NCI-H1417 (cell line): ENCODE measurements at places on chromosomes 5 and 9.

- DNase-seq = no peak
Observed at GRCh38 chr9:96004379-96004778, 128.9 kb downstream of the ERCC6L2 start.

DNA sequence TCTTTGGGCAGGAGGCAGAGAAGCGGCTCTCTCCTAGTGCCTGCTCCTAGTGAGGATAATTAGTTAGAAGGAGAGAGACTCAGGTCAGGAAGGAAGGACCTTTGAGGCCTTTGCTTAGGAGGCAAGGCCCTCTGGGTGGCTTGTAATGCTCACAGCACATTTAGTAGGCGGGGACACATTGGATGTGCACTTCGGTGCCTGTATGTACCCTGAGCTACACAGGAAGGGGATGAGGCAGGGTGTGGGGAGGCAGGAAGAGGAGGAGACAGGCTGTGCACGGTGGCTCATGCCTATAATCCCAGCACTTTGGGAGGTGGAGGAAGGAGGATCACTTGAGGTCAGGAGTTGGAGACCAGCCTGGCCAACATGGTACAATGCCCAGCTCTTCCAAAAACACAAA is 7.2 kb upstream of the LCN2 start:
- DNase-seq = no peak

- DNase-seq = no peak
Observed at GRCh38 chr5:144832416-144832815, 661.7 kb downstream of the KCTD16 start.

DNA sequence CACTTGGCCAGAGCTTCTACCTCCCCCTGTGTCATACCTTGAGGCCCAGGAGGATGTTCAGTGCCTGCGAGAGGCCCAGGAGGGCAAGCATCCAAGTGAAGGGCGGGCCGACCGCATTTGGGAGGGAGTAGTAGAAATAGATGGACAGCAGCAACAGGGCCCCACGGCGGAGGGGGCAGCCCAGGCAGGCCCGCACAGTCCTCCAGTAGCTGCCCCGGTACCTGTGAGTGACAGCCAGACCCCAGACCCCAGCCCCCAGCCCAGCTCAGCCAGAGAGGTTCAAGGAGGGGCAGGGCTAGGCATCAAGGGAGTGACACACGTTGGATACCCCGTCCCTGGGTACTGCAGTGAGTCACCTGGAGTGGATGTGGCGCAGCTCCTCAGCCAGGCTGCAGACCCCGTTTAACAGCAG is 1.4 kb downstream of the STING1 start:
- DNase-seq = no peak

DNA sequence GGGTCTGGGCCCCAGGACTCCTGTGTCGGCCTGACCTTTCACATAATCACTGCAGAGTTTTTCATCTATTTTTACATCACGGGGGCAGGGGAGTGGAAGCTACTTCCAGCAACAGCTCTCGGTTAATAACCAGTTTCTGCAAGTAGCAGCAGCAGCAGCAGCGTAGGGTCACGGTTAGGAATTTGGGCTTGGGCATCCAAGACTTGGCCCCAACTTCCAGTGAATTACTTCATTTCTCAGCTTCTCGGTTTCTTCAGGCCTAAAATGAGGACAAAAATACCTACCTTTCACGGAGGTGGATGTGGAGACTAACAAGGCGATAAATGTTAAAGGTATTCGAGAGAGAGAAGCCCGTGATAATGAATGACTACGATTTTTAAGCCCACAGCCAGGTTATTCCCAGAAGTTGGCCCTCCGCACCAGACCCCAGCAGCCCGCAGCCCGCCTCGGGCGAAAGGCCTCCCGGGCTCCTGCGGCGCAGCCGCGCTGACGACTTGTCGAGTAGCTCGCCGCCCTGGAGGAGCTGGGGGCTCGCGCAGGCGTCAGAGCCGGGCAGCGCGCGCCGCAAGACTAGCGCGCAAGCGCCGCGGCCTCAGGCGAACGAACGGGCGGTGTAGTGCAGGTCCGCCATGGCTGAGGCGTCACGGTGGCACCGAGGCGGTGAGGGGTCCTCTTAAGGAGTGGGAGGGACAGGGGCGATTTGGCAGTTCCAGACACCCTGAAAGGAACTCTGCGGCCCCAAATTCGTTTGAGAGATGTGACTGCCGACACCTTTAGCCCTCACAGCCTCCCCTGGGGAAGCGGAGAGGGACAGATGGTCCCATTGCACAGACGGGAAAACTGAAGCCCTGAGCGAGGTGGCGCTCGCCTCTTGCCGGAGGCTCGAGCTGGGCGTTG is at the start of gene PKD2L2:
PKD2L2 (plus strand) TSS at position 595 of the 897 bp plus-strand sequence; CDS start at position 630, 35 bp downstream.
- DNase-seq = no peak

DNA sequence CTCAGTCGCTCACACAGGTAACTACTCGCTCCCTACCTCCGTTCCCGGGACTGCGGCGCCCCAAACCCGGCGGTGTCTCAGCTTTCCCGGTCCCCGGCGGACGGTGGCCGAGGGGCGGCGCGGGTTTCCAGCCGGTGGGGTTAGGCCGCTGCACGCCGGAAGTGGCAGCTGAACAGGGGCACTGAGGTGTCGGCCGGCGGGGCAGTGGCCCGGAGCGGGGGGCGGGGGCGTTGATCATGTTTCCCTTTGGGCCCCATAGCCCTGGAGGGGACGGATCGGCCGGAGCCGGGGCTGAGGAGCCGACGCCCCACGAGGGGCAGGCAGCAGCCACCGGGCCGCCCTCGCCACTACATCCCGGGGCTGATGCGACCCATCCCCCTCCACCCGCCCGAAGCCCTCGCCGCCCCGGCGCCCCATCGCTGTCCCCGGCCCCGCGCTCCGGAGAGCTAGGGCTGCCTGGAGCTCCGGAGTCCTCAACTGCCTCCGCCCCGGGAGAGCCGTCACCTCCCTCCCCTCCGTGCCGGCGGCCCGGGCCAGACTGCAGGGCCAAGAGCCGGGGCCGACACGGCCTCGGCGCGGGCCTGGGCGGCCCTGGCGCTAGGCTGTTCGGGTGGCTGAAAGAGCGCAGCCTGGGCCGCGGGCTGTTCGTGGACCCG is at the start of gene DCAF10:
DCAF10 (plus strand) TSS at position 167 of the 656 bp plus-strand sequence; CDS start at position 237, 70 bp downstream.
- peak; percentile 75 for DNase-seq

- DNase-seq = no peak
Observed at GRCh38 chr9:101840694-101841188, 102.3 kb upstream of the GRIN3A start.

DNA sequence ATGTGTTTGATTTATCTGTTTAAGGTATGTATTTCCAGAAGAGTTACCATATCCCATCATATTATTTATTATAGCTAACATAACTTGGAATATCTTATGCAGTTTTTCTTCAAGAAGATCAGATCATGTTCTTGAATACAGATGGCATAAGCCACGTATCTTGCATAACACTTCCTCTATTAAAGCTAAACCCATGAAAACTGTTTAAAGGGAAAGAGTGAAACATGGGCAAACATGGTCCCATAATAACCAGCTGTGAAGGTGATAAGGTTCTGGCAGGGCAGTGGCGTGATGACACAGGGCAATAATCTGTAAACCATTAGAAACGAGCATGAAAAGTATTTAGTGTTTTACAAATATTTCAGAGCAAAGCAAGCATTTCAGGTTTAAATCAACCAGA is 34.2 kb downstream of the EFNA5 start:
- no peak for DNase-seq

GRCh38 chr5:154611341-154611767 is 133.3 kb upstream of the HAND1 start:
- peak; percentile 15 for DNase-seq

DNA sequence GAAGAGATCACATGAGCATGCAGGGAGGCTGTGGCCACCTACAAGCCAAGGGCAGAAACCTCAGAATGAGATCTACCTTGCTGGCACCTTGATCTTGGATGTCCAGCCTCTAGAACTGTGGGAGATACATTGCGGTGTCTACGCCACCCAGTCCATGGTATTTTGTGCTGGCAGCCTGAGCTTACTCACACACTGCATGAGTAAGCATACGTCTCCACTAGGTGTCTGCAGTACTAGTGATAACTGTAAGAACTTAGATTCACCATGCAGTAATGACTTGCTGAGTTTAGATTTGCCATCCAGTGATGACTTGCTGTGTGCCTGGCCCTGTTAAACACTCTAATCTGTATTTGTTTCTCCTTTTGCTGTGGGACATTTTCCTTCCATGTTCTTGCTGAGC is 417.7 kb downstream of the GADD45G start:
- no peak for DNase-seq

- no peak for DNase-seq
Observed at GRCh38 chr5:8807636-8808035, 738.2 kb downstream of the SEMA5A start.

DNA sequence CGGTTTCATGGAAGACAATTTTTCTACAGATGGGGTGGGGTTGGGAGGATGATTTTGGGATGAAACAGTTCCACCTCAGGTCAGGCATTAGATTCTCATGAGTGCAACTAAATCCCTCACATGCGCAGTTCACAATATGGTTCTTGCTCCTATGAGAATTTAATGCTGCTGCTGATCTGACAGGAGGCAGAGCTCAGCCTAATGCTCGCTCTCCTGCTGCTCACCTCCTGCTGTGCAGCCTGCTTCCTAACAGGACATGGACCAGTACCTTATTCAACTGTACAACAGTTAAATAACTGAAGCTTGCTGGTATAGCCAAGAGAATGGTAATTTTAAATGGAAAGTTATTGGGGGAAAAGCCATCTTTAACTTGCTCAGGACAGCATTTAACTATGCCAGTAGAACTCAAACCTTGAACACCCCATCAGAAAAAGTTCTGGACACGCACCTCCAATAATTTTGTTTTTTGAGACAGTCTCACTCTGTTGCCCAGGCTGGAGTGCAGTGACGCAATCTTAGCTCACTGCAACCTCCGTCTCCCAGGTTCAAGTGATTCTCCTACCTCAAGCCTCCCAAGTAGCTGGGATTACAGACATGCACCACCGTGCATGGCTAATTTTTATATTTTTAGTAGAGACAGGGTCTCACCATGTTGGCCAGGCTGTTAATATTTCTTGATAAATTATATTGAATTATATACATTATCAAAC is 27.7 kb downstream of the HMGCR start:
- DNase-seq = no peak

- no peak for DNase-seq
Observed at GRCh38 chr9:127307802-127308201, 43.2 kb downstream of the GARNL3 start.
